ENCODE measurements at places on chromosomes 4 and X.
A peak's percentile ranks its signal among the peaks of the same experiment; 100 is the strongest.

GRCh38 chr4:88879991-88880390 is 177.0 kb downstream of the FAM13A start:
- no peak for DNase-seq

DNA sequence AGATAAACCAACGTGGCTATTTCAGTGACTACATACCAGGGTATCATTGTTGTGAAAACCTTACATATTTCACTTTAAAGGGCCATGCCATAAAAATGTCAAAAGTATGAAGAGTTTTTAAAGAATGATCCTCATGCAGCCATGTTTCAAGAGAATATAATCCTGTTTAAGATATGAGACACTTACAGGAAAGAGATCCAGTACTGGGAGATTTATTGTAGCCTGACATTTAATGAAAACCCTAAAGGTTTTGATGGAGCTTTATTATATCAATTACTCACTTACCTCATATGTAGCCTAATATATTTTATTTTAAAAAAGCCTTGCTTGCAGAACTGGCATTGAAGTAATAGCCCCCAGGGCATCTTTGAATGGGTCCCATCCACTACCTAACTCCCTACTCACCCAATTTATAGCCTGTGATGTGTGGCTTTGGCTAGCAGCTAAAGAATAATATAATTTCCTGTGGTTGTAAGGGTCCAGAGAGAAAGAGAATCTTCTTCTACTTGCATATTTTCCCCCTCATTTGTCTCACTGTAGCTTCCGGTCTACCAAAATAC is 7.7 kb upstream of the GABRG1 start:
- no peak for DNase-seq

- no peak for DNase-seq
Observed at GRCh38 chr4:74217365-74217764, 59.4 kb downstream of the MTHFD2L start.

DNA sequence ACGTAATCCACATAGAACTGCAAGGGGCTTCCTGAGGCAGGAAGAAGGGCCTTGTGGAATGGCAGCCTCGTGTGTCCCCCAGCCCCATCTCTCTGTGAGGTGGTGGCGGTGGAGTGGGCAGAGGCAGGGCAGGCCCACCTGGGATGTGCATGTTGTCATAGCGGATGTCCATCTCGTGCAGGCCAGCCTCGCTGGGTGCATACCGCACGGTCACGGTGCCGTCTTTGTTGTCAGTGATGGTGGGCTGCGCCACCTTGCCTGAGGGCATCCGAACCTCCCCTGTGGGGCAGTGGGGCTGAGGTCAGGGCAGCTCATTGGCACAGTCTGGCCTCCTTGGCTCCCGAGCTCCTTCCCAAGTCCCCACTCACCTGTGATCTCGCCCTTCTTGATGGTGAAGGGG is 20.4 kb downstream of the FLNA start:
- DNase-seq, result no peak

DNA sequence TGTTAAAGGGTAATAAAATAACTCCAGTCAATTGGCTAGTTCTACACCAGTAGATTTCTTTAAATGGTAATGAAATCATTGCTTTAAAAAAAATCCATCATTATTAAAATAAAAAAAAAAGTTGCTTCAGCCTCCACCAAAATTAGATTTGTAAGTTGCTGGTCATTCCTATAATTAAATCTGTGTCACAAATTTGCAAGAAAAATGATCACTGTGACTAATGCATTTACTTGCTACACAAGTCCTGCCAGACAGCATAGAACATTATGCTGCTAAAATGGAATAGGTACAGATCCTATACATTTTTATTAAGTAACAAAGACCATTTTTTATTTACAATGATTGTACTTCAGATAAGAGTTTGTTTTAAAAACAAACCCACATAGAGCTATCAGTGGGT is 85.8 kb downstream of the SLC10A7 start:
- no peak for DNase-seq

DNA sequence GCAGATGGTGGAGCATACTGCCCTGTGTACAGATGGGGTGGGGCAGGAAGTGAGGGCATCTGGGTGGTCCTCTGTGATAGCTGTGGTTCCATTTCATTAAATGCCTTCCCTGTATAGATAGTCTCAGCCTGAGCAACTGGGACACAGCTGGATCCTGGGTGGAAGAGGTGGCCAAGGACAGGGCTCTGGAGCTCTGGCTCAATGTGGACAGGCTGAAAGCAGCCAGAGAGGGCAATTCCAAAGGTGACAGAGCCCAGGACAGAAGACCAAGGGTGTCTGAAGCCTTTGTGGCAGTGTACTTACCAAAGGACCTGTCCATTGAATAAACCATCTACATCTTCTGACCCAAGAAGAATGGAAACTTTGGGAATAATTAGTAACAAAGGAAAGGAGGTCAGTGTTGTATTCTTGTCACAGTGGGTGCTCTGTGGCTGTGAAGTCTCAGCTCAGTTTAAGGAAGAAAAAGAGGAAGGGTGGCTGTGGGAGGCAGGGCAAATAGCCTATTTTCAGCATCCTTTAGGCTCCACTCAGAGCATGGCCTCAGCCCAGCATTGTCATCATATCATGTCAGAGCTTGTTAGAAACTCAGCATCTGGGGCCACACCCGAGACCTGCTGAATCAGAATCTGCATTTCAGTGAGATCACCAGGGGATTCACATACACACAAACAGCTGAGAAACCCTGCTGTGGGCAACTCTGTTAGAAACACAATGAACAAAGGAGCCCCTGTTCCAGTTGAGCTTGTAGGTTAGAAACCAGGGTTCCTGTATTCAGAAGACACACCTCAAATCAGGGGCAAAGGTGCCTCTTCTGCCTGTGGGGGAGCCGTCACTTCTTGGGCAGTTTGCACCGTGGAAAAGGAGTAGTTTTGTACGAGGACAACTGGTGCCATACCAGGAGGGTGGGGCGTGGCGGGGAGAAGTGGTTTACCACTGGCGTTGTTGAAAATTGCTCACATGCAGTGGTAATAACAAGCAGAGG is 168.6 kb downstream of the PTTG2 start:
- DNase-seq, result no peak

- peak; percentile 40 for DNase-seq
Observed at GRCh38 chrX:130173190-130173895, 1.6 kb downstream of the RAB33A start.

GRCh38 chrX:153494061-153494460 is 719 bp upstream of the BGN start:
- DNase-seq, result no peak

GRCh38 chrX:12901486-12901885 is 4.9 kb upstream of the TLR8 start:
- DNase-seq, result peak; percentile 70

GRCh38 chrX:94758130-94758529 is 1084.1 kb downstream of the FAM133A start:
- no peak for DNase-seq

DNA sequence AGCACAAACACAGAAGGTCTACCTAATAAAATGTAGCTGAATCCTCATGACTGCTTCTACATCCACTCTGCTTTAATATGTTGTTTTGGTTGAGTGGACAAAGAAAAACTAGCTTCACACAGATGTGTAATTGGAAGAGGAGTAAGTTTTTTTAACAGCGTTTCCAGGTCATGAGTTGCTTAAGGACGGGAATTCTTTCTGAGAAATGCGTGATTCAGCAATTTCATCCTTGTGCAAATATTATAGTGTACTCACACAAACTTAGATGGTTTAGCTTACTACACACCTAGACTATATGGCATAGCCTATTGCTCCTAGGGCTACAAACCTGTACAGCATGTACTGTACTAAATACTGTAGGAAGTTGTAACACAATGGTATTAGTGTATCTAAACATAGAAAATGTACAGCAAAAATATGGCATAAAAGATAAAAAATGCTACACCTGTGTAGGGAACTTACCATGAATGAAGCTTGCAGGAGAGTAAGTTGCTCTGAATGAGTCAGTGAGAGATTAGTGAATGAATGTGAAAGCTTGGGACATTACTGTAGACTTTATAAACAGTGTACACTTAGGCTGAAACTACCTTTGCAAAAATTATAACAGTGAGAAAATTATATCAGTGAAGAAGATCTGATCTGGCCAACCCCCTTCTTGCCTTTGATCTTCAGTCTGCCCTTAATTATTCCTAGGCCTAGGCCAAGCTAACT is 70.8 kb upstream of the IL15 start:
- DNase-seq, result no peak

- DNase-seq, result no peak
Observed at GRCh38 chr4:65943076-65943475, 272.8 kb upstream of the EPHA5 start.

DNA sequence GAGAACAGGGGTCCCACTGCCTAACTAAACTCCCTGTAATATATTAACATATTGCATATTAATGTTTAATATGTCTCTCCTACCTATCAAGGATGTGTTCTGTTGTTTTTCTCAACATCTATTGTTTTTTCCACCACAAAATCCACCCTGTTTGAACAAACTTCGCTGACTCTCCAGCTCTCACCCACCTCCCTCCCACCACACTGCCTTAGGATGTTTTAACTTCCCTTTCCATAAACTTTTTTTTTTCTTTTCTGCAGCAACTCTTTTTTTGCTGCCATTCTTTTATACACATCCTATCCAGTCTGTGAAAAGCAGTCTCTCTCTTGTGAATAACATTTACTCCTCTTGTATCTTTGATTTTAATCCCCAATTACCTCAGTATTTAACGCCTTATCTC is 226.1 kb downstream of the PCDH7 start:
- DNase-seq, result no peak

Measured in OCI-LY7 (cell line).